Effector CD8-positive, alpha-beta T cell (primary cell): ENCODE measurements at places on chromosomes 13 and 19.
A peak's percentile ranks its signal among the peaks of the same experiment; 100 is the strongest.

DNA sequence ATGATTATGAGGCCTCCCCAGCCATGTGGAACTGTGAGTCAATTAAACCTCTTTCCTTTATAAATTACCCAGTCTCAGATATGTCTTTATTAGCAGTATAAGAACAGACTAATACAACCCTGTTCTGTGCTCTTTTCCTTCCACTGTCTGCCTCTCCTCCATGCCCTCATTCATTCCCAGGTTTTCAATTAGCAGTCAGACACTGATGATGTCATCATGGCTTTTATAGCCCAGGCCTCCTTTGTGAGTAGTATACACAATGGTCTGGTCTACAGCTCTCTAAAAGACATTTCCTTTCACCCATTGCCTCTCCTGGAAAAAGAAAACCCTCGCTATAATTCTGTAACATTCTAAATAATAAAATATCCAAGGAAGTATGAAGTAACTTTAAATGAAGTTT, 25.5 kb downstream of the FGF14 start:
- no peak for DNase-seq

GRCh38 chr13:109131698-109132257, 502.4 kb downstream of the MYO16 start:
- no peak for DNase-seq

GRCh38 chr19:38409631-38410133, 6.8 kb downstream of the FAM98C start:
- DNase-seq, result no peak

DNA sequence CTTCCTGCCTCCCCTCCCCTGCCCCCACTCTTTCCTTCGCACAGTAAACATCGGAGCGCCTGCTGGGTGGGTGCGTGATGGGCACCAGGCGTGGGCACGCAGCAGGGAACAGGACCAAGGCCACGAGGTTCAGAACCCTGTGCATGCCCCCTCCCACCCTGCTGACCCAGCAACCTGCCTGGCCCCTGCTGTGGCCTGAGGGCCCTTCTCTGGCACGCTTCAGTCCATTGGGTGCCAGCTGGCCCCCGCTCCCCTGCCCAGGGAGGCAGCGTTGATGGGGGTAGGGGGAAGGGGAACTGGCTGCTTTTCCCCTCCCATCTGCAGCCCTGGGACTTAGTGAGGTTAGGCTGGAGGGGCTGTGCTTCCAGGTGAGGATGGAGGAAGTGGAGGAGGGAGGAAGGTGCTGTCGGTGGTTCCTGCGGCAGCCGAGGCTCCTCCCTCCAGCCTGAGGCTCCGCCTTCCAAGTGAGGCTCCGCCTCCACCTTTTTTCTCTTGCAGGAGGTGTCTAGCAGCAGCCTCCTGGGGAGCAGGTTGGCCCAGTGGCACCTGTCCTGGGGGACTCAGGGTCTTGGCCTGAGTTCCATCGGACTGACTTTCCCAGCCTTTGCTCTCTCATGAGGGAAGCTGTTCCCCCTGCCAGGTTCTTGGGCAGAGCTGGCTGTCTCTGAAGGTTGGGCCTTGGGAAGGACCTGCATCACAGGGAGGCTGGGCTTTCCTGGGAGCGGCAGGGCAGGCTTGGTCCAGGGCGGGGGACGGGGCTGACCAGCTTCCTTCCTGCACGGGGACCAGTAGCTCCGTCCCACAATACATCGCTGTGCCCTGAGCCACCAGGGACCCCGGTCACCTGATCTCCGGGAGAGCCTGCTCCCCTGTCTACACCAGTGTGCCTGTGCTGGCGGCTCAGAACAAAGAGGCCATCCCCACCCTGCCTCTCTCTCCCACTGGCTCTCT, 7.3 kb downstream of the PIAS4 start:
- DNase-seq, result peak; percentile 12

DNA sequence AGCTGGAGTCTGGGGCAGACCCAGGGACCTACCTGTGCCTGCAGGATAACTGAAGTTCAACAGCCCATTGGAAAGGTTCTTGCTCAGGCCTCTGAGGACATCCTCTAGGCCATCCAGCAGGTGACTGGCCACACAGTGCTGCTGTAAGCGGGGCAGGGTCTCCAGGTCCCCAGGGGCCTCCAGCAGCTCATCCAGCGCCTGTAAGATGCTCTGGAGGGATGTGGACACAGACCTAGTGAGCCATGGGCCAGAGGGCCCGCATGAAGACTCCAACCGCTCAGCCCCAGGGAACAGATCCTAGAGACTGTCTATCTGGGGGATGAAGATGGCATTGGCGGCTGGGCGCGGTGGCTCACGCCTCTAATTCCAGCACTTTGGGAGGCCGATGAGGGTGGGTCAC, 14.0 kb downstream of the ADGRE2 start:
- no peak for DNase-seq

- no peak for DNase-seq
Observed at GRCh38 chr13:24230428-24231072, 70.0 kb downstream of the SPATA13 start.

DNA sequence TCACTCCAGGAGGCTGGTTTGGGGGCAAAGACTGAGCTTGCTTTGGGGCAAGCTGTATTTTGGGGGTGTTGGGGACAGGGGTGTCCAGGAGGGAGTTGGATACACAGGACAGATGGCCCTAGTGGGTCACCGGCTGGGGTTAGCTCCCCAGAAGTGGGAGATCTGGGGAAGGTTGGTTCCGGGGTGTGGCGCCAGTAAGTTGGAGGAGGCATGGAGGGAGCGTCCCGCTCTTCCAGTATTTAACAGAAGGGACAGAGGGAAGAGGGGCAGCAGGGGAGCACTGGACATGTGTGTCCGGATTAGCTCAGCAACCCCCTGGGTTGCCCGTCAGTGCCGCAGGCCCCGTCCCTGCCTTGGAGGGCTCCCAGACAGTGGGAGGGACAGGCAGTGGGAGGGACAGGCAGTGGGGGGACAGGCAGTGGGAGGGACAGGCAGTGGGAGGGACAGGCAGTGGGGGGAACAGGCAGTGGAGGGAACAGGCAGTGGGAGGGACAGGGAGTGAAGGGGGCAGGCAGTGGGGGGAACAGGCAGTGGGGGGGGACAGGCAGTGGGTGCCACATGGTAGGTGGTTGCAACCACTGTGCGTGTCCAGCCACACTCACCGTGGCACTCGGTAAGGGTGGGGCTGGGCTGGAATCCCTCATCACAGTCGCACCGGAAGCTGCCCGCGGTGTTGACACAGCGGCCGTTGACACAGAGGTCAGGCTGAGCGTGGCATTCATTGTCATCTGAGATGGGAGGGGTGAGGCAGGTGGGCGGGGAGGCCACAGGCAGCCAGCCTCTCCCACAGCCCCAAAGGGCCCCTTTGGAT, 33.2 kb downstream of the CCL25 start:
- DNase-seq, result no peak

DNA sequence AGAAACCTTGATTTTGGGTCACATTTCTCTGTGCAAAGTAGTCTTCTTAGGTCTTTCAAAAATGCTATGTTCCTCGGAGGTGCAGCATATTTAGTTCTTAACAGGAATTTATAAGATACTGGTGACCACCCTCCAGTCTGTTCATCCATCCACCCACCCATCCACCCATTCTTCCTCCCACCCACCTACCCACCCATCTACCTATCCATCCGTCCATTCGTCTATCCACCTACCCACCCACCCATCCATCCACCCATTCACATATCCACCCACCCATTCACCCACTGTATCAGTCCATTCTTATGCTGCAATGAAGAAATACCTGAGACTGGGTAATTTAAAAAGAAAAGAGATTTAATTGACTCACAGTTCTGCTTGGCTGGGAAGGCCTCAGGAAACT, 74.9 kb downstream of the KCTD15 start:
- no peak for DNase-seq

DNA sequence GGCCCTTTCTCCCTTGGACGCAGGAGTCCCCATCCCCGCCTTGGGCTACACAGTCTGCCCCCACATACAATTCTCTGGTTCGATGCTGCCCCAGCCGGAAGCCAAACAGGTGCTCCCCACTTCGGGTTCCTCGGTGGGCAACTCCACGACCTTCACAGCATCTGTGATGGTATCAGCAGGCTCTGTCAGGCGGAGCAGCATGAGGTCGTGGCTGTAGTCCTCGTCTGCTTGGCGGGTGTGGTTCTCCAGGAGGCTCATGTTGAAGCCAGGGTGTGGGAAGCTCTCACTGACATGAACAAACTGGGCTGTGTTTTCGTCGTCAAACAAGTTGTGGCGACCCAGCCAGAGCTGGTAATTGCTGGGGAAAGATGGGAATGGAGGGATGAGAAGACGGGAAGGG, 3.5 kb downstream of the KLK1 start:
- DNase-seq, result no peak

DNA sequence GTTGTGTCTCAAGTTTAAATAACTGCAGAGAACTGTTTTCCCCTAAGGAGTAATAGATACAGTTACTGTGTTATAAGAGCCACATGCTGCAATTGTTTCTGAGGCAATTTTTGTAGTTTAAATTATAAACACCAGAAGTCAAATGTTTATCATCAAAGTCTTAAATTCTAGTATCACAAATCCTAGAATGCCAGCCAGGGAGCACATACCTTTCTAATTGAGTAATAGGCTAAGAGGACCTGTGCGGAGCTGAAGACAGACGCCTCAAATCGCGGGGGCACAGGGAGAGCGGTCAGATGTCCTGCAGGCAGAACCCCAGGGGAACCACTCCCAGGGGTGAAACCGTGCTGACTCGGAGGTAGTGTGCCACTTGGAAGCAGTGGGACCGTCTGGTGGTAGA, 65.2 kb upstream of the TNFRSF19 start:
- DNase-seq, result no peak

- no peak for DNase-seq
Observed at GRCh38 chr19:17926044-17926443, 6.8 kb upstream of the CCDC124 start.

GRCh38 chr19:34228347-34228746, 26.0 kb upstream of the GARRE1 start:
- no peak for DNase-seq

DNA sequence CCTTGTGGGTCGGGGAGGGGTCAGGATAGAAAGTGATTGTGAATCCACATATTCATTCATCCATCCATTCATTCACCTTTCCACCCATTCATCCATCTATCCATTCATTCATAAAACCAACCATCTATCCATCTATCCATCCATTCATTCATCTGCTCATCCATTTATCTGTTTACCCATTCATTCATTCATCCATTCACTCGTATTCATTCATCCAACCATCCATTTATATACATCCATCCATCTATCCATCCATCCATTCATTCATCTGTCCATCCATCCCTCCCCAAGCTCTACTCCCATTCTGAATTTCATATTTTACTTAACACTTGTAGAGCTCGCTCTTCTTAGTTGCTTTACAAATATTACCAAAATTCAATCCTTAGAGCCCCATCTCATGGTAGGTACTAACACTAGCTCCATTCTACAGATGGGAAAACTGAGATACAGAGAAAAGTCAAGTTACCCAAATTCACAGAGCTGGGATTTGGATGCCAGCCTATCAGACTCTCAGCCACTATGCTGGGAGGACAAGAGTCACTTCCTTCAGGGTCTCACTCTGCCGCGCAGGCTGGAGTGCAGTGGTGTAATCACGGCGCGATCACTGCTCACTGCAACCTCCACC, 37.6 kb downstream of the PIN1 start:
- no peak for DNase-seq

DNA sequence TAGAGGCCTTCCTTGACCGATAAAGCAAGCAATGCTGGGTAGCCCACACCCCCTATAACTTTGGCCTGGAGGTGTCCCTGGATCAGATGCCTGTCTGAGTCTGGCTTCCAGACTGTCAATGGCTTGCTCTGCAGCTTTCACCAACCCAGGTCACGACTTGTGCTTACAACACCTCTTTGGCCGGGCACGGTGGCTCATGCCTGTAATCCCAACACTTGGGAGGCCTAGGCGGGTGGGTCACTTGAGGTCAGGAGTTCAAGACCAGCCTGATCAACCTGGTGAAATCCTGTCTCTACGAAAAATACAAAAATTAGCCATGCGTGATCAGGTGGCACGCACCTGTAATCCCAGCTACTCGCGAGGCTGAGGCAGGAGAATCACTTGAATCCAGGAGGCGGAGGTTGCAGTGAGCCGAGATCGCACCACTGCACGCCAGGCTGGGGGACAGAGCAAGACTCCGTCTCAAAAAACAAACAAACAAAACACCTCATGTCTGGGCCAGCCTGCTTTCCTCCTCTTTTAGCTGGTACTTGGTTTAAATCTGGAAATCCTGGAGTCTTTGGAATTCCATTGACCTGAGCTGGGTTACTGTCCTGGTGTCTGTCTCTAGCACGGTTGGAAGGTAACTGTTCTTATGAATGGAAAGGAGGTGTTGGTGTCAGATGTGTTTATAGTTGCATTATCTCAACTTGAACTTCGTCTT, 10.3 kb upstream of the GARRE1 start:
- DNase-seq, result no peak

- DNase-seq, result no peak
Observed at GRCh38 chr19:21045028-21045427, 24.6 kb downstream of the ZNF430 start.

DNA sequence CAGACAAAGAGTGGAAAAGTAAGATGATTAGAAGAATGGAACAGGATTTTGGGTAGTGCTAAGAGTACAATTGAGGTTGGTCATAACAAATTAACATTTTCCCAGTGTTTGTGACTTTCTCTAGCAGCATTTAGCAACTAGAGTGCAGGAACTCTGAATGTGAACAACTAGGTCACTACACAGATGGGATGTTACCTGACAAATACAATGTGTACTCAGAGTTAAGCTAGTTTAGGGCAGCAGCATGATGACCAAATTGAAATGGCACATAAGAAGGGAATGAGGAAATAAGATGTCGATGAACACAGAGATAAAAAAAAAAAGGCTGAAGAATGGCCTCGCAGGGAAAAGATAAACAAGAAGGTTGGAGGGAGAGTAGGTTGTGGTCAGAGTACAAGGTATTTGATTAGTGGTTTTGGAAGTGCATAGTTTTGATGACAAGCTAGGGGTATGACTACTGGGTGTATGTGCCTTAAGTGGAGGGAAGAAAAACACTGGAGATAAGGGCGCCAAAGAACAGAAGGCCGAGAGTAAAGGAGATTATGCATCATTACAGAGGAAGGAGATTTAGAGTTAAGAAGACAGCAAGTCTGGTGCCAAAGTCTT, 381.1 kb downstream of the FGF14 start:
- DNase-seq, result no peak

DNA sequence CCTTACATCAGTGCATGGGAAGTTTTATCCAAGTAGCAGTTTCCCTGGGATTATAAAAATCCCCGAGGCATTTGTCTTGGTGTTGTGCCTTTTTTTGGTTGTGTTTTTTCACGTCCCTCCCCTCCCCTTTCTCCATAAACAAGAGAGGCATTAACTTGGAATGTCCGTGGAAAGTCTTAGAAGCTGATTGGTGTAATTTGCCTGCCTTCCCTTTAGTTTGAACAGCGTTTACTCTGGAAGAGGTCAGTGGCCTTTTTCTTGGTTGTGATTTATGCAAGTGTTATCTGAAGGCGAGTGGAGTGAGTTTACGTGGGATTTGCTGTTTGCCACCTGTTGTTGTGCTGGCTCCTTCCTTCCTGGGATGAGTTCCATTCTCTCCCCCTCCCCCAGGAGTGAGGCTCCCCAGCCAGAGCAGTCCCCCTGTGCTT, 7.2 kb downstream of the ACTN4 start:
- DNase-seq, result no peak
